ENCODE measurements at places on chromosomes 11 and 22. TPM values are rescaled to one million over a fixed set of nuclear protein-coding genes. Genes with fewer than 3 reads are reported as not detected.

DNA sequence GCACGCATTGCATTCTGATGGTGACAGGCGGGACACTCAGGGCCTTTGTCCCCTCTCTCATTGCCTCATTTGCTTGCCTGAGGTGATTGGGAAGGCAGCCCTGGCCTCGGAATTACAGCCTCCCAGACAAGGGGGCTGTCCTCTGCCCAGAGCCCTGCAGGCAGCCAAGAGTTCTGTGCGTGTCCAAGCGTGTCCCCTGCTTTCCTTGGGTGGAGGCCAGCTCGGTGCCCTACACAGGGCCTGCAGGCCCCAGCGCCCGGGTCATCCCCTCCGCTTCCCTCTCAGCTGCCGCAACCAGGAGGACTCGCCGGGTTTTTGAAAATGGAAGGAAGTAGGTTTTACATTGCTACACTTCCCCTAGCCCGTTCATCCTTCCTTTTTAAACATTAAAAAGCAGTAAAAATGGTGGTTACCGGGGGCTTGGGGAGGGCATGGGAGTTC is 1.9 kb downstream of the GRAMD4 start:
- DNase-seq = no peak

- no peak for DNase-seq
These were observed 64.3 kb upstream of the PPARA start for GRCh38 chr22:46085828-46086576.

DNA sequence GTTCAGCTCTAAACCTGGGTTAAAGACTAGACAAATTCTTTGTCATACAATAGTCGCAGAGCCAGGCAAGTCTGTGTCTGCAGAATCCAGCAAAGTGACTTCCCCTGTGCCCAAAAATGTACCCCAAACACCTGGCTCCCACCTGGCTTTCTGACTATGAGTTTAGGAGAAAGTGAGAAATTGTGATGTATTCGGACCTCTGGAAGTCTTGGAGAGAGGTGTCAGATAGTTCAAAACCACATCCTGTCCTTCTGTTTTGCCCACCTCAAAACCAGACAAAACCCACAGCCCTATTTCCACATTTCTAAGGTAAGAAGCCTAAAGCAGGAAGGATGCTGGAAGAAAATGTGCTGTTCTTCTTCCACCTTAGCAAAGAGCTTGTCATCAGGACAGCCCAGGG is 63.8 kb upstream of the CLMP start:
- no peak for DNase-seq

- DNase-seq = no peak
These were observed 28.2 kb downstream of the MIAT start for GRCh38 chr22:26685601-26686000.

DNA sequence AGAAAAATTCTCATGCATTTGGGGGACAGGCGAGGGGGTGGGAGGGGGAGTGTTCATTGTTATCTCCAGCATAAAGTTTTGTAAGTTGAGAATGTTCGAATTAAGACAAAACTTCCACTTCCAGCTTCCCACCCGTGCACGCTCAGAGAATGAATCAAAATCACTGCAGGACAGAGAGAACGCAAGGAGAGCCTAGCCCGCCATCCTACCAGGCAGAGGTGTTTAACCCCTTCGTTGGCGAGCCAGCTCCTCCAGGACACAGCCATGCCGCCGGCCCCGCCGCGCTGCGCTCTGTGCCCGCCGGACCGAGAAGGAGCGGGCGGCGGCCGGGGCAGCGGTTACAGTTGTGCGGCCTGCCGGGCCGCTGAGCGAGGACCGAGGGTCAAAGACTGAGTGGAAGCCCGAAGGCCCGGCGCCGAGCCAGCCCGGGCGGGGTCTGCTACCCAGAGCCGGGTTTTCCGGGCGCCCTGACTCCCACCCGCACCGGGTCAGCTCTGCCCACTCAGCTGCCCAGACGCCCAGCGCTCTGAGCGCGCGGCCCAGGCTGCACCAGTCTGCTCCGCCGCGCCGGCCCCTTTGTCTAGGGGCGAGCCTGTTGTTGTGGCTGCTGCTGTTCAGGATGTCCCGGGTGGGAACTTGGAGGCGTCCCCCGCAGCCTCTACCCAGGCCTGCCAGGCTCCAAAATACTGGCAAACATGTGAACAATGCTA is at the start of gene NOX4:
Gene NOX4 (minus strand): TSS at position 395 of the 710 bp plus-strand sequence. CDS start 129 bp downstream, at position 266.
- DNase-seq = peak; percentile 88

DNA sequence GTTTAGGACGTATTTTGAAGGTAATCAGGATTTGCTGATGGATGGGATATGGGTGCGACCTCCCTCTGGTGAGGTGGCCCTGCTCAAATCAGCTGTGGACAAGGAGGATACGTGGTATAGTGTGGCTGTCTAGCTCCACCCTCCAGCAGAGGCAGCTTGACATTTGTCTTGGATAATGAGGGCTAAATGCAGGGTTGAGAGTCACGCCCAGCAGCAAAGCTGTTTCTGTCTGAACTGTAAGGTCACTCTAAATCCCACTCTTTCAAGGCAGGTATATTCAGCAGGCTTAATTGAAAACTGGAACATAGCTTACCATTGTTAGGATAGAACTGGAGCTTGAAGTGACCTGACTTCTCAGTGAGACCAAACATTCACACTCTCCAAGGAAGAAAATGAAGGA is 98.7 kb downstream of the SWAP70 start:
- no peak for DNase-seq

- peak; percentile 77 for DNase-seq
These were observed 2.2 kb downstream of the PAK1 start for GRCh38 chr11:77471558-77472193.

DNA sequence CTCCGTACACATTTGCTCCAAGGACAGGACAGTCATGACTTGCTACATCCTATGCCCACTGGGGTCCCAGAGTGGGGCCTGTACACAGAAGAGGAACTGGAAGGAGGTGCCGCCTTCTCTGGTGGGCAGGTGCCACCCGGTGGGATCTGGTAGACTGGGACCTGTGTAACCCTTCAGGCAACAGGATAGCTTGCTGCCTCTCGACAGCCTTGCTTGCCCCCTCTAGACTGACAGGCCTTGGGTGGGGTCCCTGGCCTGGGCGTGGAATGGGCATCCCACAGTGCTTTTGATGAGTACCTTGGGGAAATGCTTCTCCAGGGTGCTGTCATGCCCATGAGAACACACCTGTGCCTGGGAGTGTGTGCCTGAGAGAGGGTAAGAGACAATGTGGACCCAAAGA is 15.8 kb downstream of the SHANK3 start:
- no peak for DNase-seq

GRCh38 chr22:47367993-47368945 is 605.8 kb downstream of the TBC1D22A start:
- peak; percentile 14 for DNase-seq

GRCh38 chr22:27628891-27629631 is 172.5 kb downstream of the MN1 start:
- no peak for DNase-seq

DNA sequence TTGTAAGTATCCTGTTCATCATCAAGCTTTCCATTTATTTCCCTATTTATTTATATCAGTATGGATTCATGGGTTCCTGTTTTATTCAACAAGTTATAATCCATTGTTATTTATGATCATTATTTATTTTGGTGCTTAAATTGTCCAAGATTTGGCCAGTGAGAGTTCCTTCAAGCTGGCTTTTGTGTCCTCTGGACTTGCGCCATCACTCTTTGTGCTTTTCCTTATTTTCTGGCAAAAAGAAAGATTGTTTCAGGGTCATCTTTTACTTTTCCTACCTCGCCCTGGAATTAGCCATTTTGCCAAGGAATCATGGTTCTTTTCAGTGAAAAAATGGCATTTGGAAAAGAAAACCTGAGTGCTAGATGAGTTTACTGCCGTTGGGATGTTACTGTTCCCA is 193.4 kb downstream of the ADAMTS15 start:
- DNase-seq = no peak

GRCh38 chr11:113555071-113555619 is 79.9 kb upstream of the DRD2 start:
- DNase-seq = peak; percentile 42

DNA sequence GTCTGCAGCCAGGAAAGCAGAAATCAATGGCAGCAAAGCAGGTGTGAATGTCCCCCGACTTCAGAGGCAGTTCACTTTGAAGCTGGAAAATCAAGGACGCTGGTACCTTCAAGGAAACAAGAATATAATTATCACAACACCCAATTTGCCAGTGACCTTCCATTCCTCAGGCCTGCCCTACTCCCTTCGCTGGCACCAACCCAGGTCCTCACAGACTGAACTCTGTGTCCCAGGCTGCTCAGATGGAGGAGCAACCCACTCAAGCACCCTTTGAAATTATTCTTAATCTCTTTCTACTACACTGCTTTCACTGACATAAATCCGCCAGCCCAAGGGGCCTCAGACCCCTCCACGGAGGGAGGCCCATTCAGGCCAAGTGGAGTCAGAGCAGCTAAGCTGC is 64.7 kb upstream of the WT1 start:
- peak; percentile 37 for DNase-seq

- no peak for DNase-seq
These were observed 531.8 kb upstream of the CADM1 start for GRCh38 chr11:116035977-116036376.

DNA sequence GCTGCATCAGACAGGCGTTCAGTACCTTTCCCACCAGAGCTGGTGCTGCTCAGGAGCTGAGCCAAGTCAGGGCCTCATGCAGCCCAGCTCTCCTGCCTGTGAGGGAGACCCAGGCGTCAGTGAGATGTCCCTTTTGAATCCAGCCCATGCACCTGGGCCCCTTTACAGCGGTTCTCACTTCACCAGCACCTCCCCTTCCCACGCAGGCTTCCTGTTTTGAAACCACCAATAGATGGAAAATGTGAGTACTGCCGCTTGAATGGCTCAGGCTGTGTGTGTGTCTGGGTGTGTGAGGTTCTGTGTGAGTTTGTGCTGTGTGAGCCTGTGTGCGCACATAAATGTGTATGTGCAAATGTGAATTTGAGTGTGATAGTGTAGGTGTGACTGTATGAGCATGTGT is 88.4 kb downstream of the UBASH3B start:
- peak; percentile 54 for DNase-seq

- no peak for DNase-seq
These were observed 14.4 kb downstream of the MUC15 start for GRCh38 chr11:26557666-26558065.

- DNase-seq = peak; percentile 87
These were observed 3.9 kb downstream of the DBX1 start for GRCh38 chr11:20156280-20156875.

- no peak for DNase-seq
These were observed 13.9 kb upstream of the CDC42EP2 start for GRCh38 chr11:65300621-65301275.

DNA sequence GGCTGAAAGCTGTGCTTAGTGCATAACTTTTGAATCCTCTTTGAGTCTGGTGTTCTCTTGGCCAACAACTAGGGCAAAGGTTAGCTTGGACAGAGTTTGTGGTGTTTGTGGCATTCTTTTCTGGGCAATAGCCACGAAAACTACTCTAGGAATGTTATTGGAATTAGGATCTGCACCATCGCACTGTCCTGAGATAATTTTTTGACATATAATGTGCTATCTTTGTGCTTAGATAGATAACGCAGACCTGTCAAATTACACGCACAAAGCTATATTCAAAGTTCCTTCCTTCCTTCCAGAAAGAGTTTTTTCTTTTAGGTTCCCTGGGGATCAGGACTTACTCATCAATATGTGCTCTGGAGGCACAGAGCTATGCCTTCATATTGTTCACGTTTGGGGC is 166.8 kb upstream of the MTMR2 start:
- DNase-seq = no peak

DNA sequence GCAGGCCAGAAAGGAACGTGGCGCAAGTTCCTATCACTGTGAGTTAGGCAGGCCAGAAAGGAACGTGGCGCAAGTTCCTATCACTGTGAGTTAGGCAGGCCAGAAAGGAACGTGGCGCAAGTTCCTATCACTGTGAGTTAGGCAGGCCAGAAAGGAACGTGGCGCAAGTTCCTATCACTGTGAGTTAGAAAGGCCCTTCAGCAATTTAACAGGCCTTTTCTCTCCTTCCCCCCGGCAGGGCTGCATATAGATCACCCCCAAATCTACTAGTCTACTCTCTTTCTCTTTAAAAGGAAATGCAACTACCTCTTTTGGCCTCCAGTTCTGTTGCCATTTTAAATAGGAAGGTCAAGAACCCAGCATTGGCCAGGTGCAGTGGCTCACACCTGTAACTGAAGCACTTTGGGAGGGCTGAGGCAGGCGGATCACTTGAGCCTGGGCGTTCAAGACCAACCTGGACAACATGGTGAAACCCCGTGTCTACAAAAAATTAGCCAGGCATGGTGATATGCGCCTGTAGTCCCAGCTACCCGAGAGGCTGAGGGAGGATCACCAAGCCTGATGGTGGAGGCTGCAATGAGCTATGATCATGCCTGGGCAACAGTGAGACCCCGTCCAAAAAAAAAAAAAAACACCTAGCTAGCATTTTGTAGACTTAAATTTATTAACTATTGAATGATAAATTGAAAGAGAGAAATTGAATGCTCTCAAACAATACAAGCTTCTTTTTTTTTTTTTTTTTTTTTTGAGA is 14.9 kb downstream of the FAM118B start:
- no peak for DNase-seq

GRCh38 chr22:27420817-27421361 is 380.7 kb downstream of the MN1 start:
- DNase-seq = no peak

GRCh38 chr22:23357053-23357452 is 176.7 kb downstream of the BCR start:
- DNase-seq = no peak

- no peak for DNase-seq
These were observed 473.7 kb downstream of the JRKL start for GRCh38 chr11:96863520-96863919.

DNA sequence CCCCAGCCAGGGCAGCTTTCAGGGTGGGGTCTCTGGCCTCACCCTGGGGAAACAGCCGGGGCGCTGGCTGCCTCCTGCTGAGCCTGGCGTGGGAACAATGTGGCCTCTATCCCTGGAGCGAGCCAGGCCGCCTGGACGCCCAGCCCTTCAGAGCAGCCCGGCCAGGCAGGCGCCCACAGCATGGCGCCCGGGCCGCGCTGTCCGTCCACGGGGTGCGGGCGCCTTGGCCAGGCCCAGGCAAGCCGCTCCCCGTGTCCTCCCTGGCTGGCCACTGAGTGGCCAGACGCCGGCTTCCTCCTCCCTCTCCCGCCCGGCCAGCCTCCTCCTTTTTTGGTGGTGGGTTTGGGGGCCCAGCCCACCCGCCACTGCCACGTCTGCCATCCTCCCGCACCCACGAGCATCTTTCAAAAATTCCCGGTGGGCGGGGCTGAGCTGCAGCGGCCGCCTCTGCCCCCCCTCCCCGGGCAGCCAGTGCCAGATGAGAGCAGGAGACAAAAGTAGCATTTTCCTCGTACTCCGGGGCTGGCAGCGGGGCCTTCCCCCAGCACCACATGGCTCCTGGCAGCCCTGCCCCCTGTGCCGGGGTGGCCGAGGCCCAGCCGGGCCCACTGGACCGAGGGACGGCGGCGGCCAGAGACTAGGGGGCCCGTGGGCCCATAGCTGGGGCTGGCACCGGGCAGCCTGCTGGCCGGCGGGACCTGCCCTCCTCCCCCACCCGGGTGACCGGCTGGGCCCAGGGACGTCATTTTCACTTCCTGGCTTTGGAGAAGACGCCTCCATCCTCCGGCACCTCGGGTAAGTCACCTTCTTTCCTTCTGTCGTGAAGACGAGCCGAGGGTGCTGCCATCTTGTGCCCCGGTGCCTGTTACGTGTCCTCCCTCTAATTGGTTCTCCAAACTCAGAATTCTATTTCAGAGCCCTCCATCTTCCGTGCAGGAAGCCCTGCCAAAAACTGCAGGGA is 70.2 kb upstream of the PPARA start:
- DNase-seq = no peak

Gene C11orf97
- not detected for total RNA-seq

Gene ARHGEF17
- 25.0 TPM for total RNA-seq

Gene RAB38
- total RNA-seq = 13.3 TPM

Gene RGL4
- total RNA-seq = not detected

Gene TRIM49
- total RNA-seq = not detected

Gene YAP1
- total RNA-seq = 236 TPM

Gene PSMA1
- 214 TPM for total RNA-seq

Gene DDTL
- 1.2 TPM for total RNA-seq

All from endodermal cell (in vitro differentiated cells).